ENCODE measurements at places on chromosomes 1 and 21.

DNA sequence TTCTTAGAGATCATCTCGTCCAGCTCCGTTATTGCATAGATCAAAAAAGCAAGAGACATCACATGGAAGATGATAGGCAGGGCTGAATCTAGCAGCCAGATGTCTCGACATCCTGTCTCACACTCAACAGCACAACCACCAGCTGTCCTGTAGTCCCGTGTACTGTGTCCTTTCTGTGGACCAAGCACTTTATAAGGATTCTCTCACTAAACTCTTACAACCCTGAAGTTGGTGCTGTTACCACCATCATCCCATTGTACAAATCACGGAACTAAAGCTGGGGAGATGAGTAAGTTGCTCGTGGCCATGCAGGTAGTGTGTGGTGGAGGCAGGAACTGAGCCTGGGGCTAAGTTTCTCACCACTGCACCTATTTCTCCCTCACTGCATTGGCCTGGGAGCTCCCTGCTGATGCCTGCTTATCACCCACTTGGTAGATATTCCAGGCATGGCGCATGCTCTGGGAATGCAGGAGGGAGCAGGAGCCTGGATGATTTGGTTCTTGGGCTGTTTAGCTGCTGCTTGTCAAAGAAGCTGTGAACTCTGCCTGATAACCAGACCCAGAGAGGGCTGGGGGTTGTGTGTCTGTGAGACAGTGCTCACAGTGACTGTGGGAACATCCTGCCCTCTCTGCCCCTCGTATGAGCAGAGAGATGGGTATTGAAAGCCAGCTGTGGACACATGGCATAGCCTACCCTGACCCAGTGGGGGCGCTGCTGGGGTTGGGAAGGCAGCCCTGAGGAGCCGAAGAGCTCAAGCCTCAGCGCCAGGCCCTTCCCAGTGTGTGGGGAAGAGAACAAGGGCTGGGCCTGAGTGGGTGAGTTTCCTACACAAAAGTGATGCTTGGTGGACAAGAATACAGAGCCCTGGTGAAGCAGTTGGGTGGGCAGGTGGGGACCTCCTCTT, 13.6 kb downstream of the PPFIA4 start:
- no peak for DNase-seq

- DNase-seq = no peak
Observed at GRCh38 chr1:231160895-231161666, 777 bp upstream of the TRIM67 start.

GRCh38 chr1:212514782-212515181, 82.1 kb downstream of the NENF start:
- DNase-seq = no peak

GRCh38 chr1:232718928-232719927, 86.0 kb upstream of the MAP10 start:
- no peak for DNase-seq

- DNase-seq = no peak
Observed at GRCh38 chr1:34747638-34747941, 7.3 kb upstream of the GJB5 start.

DNA sequence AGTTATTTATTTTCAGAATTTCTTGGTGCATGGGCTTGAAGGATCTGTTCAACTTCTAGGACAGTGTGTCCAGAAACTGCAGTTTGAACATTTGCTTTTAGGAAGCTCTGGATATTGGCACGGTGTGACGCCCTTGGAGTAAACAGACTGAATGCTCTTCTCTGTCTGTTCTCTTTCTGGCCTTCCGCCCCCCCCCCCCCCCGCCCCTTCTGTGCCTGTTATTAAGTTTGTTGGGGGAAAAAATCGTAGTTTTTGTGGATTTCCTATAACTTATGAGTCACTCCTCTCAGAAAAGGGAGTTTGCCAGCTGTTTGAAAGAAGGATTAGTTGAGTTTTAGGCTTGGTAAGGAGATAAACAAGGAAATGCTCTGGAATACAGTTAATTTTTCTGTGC, 1.2 kb downstream of the KCTD3 start:
- DNase-seq = peak; percentile 28

- no peak for DNase-seq
Observed at GRCh38 chr1:6918925-6919511, 133.8 kb downstream of the CAMTA1 start.

GRCh38 chr1:56171670-56172069, 407.7 kb downstream of the PLPP3 start:
- no peak for DNase-seq

- DNase-seq = no peak
Observed at GRCh38 chr1:197619008-197619640, 156.2 kb downstream of the DENND1B start.

DNA sequence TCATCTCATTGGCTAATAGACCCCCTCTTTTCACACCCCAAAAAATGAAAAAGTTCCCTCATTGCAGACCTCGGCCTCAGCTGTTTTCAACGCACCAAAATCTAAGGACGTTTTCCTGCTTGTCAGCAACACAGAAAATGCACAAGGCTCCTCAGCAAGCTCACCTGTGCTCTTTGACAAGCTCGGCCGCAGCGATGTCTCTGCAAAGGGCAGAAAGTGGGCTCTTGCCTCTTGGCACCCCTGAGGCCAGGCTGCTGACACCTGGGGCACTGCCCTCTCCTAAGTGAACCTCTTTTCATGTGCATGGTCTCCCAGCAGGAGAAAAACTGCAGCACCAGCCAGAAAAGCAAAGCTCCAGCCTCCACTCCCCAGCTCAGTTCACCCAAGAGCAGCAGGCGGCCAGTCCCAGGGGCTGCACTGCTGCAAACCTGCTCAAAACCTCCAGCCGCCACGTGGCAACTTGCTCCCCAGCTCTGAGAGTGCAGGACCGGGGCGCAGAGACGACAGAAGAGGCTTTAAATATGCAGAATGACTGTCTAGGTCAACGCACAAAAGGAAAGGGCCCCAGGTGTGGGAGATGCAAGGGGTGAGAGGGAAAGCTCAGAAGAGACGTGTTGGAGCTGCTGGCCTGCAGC, 101.7 kb downstream of the PDE9A start:
- no peak for DNase-seq

DNA sequence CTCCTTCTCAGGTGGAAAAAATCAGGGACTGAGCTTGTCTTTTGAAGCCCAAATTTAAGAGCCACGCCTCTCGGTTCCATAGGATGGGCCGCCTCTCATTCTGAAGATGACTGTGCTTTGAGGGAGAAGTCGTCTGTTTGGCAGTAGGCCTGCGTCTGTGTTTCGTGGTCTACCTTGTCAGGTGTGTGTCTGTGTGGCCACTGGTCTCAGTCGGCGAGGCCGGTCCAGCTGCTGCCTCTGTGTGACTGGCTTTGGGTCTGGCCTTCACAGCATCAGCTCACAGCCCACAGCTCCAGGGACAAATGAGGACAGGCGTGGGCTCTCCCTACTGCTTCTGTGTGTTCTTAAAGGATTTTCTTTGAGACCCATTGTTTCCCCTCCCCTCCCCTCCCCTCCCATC, 50.3 kb downstream of the B3GALT5 start:
- DNase-seq = no peak

- no peak for DNase-seq
Observed at GRCh38 chr1:174877208-174877673, 122.5 kb upstream of the CACYBP start.

DNA sequence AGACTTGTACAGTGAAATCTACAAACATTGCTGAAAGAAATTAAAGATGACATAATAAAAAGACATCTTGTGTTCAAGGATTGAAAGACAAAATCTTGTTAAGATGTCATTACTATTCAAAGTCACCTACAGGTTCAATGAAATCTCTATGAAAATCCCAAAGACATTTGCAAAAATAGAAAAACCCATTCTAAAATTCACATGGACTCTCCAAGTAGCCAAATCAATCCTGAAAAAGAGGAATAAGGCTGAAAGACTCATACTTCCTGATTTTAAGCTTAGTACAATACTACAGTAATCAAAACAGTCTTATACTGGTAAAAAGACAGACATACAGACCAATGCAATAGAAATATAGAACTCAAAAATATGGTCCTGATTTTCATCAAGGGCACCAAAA, 78.6 kb downstream of the PCSK9 start:
- no peak for DNase-seq

- DNase-seq = no peak
Observed at GRCh38 chr1:158255656-158256055, 1.4 kb downstream of the CD1A start.

DNA sequence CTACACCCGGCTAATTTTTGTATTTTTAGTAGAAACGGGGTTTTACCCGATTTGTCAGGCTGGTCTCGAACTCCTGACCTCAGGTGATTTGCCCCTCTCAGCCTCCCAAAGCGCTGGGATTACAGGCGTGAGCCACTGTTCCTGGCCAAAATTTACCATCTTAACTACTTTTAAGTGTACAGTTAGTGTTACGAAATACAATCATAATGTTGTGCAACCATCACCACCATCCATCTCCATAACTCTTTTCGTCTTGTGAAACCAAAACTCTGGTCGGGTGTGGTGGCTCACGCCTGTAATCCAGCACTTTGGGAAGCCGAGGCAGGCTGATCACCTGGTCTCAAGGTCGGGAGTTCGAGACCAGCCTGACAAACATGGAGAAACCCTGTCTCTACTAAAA, 14.1 kb upstream of the ZBTB40 start:
- DNase-seq = no peak

GRCh38 chr1:17137441-17137840, 18.2 kb upstream of the PADI2 start:
- DNase-seq = no peak

DNA sequence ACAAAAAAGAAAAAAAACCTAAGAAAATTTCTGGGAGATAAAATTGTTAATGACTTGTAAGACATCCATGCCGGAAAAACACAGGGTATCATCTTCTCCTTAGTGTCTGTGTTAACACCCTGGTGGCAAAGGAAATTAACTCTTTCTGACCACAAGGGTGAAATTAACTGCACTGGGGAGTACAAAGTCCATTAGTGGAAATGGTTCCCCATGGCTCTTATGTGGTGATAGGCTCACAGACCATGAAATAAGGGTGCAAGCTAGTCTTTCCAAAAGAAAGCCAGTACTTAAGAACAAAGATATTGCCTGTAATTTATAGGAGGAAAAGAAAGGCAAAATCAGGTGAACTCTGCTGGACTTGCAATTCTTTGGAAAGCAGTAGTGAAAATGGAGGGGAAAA, 185.4 kb downstream of the LRRIQ3 start:
- DNase-seq = no peak

- no peak for DNase-seq
Observed at GRCh38 chr1:93652323-93652949, 29.2 kb downstream of the BCAR3 start.

DNA sequence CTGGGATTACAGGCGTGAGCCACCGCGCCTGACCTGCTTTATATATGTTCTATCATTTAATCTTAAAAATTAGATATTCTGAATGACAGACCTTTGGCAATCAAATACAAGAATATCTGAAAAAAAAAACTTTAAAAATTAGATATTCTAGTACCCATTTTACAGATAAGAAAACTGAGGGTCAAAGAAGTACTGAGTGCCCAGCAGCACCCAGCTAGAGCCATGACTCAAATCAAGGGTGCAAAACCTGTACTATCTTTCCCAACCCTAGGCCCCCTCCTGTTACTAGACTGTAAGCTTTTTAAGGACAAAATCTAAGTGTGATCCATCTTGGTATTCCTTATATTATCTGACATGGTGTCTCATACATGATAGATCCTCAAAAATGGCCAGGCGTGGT, 8.3 kb downstream of the ARHGAP30 start:
- no peak for DNase-seq

DNA sequence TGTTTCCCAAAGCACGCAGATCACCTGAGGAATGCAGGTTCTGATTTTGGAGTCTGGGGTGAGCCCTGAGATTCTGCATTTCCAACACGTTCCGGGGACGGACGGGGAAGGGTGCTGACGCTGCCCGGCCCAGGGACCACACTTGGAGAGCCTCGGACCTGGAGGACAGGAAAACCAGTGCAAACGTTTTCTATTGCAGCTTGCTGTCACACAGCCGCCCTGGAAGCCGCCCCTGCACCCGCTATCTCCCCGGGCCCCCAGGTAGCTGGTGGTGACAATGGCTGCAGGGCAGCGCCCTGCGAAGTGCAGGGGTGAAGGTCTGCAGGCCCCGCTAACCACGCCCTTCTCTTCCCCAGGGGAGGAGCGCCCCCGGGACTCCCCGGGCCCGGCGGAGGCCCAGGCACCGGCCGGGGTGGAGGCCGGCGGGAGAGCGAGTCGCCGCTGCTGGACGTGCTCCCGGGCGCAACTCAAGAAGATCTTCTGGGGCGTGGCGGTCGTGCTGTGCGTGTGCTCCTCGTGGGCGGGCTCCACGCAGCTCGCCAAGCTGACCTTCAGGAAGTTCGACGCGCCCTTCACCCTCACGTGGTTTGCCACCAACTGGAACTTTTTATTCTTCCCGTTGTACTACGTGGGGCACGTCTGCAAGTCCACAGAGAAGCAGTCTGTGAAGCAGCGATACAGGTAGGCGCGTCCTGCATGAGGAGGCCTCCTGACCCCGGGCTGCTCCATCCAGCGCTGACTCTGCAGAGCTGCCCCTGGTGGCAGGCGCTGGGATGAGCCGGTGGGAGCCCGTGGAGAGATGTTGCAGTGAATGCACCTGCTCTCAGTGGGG, 142.0 kb upstream of the COA6 start:
- DNase-seq = no peak

DNA sequence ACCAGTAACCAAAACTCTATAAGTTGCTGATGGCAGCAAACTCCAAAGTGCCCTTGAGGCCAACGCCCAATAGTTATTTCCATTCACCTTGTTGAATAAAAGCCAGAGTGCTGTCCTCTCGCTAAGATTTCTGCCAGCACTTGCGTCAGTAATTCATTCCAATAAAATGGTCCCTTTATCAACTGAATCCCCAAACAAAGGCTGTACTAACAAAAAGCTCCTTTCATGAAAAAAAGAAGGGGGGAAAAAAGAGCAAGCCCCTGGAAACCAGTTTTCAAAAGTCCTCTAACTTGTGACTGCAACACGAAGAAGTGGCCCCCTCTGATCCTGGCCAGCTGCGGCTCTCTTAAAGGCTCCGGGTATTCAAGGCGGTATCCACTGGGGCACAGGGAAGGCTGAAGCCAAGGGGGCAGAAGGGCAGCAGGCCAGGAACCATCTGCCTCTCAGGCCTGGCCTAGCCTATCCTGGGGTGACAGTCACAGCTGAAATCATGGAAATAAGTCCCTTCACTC, 55.8 kb upstream of the ZNF326 start:
- DNase-seq = no peak

GRCh38 chr21:44846224-44846484, 27.3 kb downstream of the PTTG1IP start:
- DNase-seq = no peak

- peak; percentile 87 for DNase-seq
Observed at GRCh38 chr1:186974774-186975181, 146.0 kb downstream of the PLA2G4A start.

GRCh38 chr1:204692325-204692840, 6.8 kb upstream of the LRRN2 start:
- DNase-seq = no peak

DNA sequence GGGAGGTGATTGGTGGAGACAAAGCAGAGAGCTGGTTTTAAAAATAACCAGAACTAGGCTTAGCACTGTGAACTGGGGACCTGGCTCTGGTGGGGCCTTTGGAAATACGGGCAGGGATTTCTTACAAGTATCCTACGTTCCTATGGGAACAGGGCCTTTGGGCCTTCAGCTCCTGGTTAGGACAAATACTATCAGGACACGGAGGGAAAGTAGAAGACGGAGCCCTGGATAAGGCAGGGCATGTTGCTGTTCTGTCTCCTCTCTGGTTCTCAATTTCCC, 5.3 kb upstream of the MYOG start:
- DNase-seq = no peak

All from brain microvascular endothelial cell (primary cell).